Uterus (tissue), 4 donors: ENCODE measurements at places on chromosomes 6 and 20. TPM values are rescaled to one million over a fixed set of nuclear protein-coding genes. Genes with fewer than 3 reads are reported as not detected.

SCGN gene
- not detected for total RNA-seq

GRCh38 chr20:22904905-22905304 is 130.2 kb upstream of the SSTR4 start:
- no peak for DNase-seq

ZSCAN23 gene
- total RNA-seq: 21.3 TPM

DNA sequence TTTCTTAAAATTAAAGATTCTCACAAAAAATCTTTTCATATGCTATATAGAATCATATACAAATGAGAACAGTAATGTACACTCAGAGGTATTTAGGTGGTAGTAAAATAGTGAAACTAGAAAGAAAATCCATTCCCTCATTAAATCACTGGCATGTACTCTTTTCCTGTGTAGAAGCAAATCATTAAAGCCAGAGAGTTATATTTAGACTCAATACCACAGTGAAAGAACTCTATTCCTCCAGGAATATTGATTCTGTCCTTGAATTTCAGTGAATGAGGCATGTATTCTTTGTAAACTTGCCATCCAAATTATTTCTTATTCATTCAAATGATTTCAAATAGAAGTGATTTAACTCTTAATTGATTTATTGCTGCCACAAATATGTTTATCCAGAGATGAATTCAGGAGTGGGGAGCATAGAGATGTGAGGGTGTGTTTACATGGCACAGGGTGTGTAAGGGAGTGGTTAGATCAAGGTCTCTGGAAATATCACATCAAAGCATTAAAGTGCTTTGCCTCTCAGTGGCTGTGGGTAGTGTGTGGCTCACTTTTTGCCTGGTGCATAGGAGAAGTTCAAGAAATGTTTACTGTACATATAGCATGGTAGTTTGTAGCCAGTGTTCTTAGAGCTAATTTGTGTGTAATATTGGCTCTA is 141.2 kb downstream of the FAM83B start:
- no peak for DNase-seq

DNA sequence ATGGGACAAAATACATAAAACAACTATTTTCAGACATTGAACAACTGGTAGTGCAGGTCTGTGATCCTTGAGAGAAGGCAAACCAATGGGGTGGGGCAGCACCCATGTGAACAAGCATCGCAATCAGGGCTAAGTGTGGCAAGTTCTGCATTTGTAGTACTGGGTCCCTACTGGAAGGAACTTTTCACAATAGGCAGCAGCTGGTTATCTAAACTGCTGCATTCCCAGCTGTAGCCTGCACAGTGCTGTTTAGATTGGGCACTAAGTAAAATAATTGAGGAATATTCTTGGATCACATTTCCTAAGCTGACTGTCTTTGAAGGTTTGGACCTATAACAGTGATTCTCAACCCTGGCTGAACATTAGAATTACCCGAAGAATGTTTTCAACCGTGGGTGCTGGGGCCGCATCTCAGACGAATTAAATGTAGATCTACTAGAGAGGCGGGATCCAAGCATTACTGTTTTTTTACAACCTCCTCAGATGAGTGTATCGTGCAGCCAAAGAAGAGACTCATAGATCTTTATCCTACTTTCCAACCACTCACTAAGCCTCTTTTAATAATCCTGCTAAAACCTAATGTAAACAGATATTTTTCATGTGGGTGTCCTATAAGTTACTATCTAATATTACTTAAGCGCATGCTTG is 12.4 kb upstream of the MAP3K4 start:
- no peak for DNase-seq

GRCh38 chr6:34484391-34484790 is 18.5 kb downstream of the PACSIN1 start:
- DNase-seq: no peak

GRCh38 chr6:50318536-50318935 is 268.8 kb upstream of the DEFB112 start:
- no peak for DNase-seq

DNA sequence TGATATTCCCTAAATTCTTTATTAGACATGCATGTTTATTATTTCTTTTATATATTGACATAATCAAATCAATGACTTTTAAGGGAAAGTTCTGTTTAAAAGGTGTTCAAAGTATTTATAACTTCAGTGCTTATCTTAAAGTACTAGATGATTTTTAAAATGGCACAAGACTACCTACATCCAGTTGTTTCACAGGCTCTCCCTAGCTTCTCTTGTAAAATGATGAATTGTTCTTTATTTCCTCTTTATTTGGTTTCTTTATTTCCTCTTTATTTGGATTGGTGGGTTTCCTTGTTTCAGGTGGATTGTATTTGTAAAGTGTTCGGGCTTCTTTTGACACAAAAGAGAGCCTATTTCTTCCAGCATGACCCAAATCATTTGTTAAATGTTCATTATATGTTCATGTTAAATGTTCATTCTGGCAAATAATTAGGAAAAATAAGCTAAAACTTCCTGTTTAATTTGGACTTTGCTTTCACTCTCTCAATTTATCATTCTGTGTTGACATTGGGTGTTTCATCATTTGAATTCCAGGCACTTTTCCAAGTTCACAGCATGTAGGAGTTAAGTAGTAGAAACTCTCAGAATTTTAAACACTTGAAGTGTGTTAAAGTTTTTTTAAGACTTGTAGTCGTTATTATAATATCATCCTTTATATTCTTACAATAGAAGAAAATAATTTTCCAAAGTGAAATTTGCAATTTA is 24.6 kb downstream of the MLIP start:
- DNase-seq: no peak

GRCh38 chr6:132734694-132735236 is 20.9 kb upstream of the VNN1 start:
- DNase-seq: no peak

DNA sequence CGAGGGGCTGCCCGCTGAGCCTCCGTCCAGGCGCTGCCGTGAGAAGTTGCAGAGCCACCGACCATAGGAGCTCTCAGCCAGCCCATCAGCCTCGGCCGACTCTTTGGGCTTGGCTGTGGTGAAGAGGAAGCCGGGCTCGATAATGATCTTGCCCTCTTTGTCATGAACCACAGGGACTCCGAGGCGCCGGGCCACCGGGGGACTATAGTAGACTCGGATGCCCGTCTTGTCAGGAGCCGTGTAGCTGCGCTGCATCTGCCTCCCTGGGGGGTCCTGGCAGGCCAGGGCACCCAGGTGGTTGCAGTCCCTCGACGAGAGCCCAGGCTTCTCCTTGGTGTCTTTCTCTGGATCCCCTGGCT is 20.5 kb upstream of the DSN1 start:
- DNase-seq: no peak

TRIM31 gene
- total RNA-seq: not detected

PRDM13 gene
- total RNA-seq: not detected

CNR1 gene
- total RNA-seq: 11.0 TPM

- DNase-seq: no peak
Observed at GRCh38 chr6:98292810-98293209, 541.6 kb upstream of the POU3F2 start.

- no peak for DNase-seq
Observed at GRCh38 chr6:10384610-10385523, 30.0 kb downstream of the TFAP2A start.

ACTR5 gene
- 11.6 TPM for total RNA-seq

DNA sequence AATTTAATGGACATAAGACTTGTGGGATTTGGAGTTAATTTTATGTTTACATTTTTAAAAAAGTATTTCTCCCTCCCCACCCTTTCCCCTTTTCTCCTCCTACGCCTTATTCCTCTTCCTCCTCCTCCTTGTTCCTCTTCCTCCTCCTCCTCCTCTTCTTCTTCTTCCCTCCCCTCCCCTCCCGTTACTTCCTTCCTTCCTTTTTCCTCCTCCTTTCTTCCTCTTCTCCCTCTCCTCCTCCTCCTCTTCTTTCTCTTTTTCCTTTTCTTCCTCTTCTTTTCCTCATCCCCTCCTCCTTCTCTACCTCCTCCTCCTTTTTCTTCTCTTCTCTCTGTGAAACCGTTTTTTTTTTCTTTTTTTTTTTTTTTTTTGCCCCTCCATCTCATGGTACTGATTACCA is 139.6 kb downstream of the EYA4 start:
- DNase-seq: no peak

GRCh38 chr6:166998256-166999144 is 697 bp upstream of the CEP43 start:
- DNase-seq: peak; percentile 22

NT5E gene
- total RNA-seq: 23.5 TPM

FOXP4 gene
- 3.8 TPM for total RNA-seq

CLIC5 gene
- total RNA-seq: 1.5 TPM

GRCh38 chr6:34583861-34584604 is 27.9 kb upstream of the SPDEF start:
- DNase-seq: no peak

GRCh38 chr6:165972139-165972802 is 195.4 kb downstream of the TBXT start:
- no peak for DNase-seq
